ENCODE measurements at places on chromosomes 12 and 14.
A peak's percentile ranks its signal among the peaks of the same experiment; 100 is the strongest.

DNA sequence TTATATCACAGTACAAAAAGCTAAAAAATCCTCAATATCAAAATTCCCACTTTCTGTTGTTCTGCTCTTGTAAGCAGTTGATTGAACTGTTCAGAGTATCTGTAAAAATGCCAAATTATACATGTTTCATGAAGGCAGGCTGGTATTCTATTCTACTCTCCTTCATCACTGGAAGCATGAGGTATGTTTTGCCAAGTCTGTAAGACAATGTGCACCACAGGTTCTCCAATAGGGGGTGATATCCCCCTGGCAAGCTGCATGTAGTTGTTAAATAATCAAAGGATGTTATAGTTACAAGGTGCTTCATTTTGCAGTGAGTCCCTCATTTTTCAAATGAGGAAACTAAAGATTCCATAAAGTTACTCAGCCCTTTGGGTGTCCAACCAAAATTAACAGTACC, 15.1 kb upstream of the NEK9 start:
- DNase-seq: peak; percentile 62

- no peak for DNase-seq
Measured at GRCh38 chr14:61836184-61836583, 74.0 kb downstream of the SNAPC1 start.

GRCh38 chr12:71686658-71687025, 760 bp downstream of the TMEM19 start:
- DNase-seq: no peak

- no peak for DNase-seq
Measured at GRCh38 chr12:89863968-89864367, 155.3 kb upstream of the ATP2B1 start.

DNA sequence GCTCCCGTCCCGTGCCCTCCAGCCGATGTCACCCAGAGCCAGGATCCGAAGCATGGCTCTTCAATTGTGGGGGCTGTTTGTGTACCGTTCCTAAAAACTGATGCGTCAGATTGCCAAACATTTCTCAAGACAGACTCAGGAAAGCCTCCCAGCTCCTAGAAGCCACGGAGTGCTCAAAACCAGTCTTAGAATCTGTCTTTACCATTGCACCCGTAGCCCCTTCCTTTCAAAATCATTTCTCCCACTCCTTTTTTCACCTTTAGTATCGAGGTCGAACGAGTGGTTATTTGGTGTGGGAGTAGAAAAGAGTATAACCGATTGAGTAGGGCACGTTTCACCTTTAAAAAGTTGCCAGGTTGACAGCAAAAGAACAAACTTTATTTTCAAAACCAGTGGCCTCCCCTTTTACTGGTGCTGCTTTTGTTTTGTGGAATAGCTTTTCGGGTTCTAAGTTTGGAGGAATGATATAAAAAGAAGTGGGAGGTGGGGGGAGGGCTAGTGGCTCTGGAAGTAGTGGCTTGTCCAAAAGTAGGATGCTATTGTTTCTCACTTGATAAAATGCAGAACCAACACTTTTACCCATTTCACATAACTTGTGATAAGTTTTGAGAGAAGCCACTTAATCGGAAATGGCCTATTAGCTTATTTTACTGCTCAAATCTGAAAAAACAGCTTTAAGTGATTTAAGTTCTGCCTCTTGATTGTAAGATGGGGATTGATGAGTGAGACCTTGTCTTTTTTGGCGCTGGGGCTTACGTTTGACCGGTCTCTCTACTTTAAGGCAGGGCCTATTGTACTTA, 803 bp downstream of the STK38L start:
- DNase-seq: peak; percentile 26

- DNase-seq: no peak
Measured at GRCh38 chr12:128734371-128734770, 89.4 kb downstream of the SLC15A4 start.

GRCh38 chr12:131103669-131104462, 150.2 kb downstream of the ADGRD1 start:
- no peak for DNase-seq

DNA sequence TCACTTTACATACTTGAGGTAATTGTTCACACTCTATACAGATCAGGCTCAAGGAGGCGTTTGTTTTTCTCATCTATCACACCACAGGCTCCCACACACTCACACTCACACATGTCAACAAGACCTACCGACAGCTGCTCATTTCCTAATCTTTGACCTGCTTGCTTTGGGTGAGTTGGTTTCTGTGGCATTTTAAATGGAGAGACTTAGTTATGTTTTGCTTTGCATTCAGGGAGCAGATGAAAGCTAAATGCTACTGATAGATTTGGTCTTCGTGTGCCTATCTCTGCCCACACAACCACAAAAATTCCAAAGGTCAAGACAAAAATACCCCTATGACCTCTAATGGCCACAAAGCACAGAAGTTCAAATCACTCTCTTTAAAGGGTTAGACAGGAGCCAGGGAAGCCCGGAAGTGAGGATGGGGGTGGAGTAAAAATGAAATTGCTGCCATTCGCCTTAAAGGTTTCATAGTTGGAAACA, 203.5 kb upstream of the G2E3 start:
- DNase-seq: peak; percentile 68

GRCh38 chr12:69163681-69164362, 75.5 kb upstream of the CPSF6 start:
- DNase-seq: no peak

- DNase-seq: no peak
Measured at GRCh38 chr12:101931498-101932326, 54.3 kb downstream of the DRAM1 start.

DNA sequence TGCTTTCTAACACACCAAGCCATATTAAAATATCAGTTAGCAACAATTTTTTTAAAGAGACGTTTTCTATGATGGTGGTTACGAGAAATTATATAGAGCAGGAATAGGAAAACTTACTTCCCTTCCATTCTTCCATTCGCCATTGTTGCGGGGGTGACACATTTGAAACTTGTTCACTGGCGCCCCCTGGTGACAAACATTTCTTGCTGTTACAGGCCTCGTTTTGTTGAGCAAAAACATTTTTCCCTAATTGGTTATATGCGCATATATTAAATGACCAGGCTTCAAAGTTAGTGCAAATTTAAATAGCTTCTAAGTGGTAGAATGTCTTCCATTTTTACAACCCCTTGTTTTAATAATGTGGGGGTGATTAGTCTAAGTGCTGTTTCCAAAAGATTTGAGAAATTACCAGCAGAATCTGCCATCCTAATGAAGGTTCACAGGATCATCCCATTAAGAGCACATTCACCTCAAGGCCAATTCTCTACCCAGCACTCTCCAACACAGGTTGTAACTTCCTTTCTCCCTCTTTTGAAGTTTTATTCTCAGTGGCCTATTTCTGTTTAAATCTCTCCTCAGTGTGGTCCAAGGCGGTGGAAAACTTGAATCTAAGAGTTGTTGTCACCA, 1124.7 kb downstream of the FLRT2 start:
- peak; percentile 83 for DNase-seq

DNA sequence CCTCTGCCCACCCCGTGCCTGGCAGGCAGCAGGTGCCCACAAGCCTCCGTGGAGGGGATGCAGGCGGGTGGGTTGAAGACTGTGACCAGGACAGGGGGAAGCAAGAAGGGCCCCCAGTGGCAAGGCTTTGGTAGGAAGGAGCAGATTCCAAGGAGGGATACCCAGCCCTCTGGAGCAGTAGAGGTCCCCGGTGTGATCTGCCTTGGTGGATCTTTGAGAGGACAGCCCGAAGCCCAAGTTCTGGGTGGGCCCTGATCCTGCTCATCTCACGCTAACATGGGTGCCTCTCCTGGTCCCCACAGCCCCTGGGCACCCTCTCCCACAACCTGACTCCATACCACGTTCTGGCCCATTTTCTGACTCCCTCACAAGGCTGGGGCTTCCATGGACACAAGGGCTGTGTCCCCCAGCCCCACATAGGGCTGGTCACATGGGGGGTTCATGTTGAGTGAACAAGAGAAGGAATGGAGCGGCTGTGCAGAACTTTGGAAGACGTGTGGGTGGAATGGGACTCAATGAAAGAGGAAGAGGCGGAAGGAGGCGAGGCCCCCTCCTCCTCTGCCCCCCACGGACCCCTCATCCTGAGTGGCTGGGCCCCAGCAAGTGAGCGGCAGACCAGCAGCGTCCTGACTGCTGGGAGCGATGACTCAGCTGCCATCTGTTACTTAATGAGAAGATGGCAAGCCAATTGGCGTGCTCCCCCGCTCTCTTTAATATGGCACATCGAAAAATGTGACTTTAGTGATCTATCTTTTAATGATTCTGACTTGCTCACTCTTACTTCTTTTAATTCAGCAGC, 77.0 kb upstream of the BCL11B start:
- no peak for DNase-seq

DNA sequence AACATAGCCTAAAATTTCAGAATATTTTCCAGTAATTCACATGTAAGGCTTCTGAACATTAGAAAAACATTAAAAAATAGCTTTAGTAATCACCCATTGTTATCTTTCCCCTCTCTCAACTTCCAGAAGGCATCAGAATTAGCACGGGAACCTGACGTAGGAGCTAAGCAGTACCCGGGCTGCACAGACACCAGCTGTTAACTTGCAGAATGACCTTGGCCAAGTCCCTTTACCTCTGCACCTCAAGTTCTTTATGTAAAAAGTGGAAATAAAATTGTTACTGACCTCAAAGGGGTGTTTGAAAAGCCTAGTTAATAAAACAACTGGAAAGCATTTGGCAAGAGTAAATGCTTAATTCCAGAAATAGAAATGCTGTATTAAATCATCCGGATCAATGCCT, 7.2 kb downstream of the TPH2 start:
- DNase-seq: no peak

DNA sequence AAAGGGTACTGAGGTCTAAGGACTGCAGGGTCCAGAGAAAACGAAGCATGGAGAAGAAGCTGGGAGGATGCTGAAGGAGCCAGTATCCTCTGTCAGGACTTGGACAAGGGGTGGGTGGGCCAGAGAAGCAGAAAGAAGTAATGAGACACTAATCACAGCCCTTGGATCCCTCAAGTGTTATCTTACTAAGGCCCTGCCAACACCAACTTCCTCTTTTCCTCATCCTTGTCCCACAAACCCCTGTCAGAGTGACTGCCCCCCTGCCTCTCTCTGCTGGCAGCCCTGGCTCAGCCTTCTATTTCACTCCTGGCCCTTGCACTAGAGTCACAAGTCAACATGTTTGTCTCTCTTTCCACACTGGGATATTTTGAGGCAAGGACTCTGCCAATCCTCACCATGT, 3.8 kb upstream of the ASIC1 start:
- no peak for DNase-seq

DNA sequence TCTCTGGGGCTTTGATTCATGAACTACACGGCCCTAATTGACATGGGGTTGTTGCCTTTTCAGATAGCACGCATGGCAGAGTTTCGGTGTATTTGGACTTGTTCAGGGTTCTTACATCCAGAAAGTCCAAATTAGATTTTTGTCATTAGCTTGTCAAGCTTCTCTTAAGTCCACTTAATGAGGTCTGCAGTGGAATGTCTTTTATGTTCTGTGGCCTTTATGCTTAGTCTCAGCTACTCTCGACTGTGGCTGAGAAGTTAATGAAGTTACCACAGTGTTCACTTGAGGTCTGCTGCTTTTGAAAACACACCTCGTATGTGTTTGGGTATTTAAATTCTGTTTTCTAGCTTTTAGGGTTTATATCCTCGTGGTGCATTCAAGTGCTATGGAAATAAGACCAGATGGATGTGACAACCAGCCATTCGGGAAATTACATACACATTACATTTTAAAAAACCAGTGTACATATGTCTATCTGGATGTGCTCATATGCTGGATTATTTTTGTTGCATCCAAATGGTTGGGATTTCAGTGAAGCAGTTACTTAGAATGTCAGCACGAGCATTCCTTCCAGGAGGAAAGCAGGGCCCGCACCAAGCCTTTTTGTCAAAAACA, 80.2 kb downstream of the RMST start:
- no peak for DNase-seq

- no peak for DNase-seq
Measured at GRCh38 chr12:128318946-128319345, 52.0 kb downstream of the TMEM132C start.

DNA sequence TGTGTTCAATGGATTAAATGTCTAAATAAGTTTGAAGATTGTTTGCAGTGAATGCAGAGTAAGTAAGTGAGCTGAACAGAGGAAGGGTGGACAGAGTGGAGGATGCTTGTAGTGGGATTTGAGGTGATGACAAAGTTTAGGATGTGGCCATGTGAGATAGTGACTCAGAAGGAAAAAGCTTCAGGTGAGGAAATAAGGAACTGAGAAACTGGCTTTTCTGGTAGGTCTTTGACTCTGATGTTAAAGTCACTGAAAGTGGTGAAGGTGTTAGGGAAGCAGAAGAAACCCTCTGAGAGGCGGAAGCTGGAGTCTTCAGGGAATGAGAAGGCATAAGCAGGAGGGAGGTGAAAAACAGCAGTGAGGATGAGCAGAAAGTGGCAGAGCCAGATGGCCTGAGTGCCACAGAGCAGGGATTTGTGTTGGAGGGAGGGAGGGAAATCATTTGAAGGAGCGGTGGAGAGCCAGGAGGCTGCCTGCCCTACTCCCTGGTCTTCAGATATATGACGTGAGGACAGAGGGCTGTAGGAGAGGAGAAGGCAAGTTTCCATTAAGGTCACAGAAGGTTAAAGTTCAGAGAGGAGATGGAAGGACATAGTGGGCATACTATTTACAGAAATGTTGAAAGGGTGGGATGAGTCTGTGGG, 24.8 kb downstream of the RGS6 start:
- no peak for DNase-seq

DNA sequence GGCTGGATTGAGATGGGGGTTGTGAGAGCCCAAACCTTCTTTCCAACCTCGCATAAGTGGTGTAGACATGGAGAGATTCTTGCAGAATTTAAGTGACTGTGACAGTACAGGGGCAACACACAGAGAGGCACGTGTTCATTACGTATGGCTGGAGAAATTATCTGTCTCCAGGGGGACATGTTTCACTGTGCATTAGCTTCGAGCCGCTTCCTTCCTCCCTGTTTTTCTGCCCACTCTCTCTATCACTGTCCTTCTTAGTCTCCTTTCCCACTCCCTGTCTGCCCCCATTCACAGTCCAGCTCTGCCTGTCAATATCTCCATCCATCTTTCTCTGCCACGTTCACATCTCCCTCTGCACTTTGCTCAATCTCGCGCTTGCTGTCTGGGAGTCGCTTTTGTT, 11.5 kb upstream of the C14orf93 start:
- no peak for DNase-seq

GRCh38 chr14:63240221-63240620, 36.0 kb downstream of the RHOJ start:
- DNase-seq: no peak

GRCh38 chr14:104220215-104221070, 82.1 kb downstream of the KIF26A start:
- no peak for DNase-seq

DNA sequence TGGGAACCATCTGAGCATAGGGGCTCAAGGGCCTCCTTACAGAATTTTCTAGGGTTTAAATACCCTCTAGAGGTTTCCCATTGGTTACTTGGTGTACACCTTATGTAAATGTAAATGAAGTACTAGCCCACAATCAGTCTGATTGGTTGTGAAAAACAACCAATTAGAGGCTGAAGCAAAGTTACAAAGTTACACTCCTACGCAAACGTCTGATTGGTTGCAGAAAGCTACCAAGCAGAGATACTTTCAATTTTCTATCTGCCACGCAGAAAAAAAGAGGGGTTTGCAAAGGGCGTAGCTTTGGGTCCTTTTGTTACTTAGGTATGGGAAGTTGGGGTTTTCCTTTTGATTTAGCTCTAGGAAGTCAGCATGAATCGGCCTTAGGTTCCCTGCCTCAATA, 1.8 kb upstream of the TMEM19 start:
- DNase-seq: peak; percentile 16

- DNase-seq: no peak
Measured at GRCh38 chr14:61524211-61524806, 171.0 kb upstream of the HIF1A start.

GRCh38 chr14:37988472-37988871, 219.2 kb upstream of the SSTR1 start:
- DNase-seq: no peak

- DNase-seq: peak; percentile 55
Measured at GRCh38 chr14:31926123-31926522, 151.0 kb upstream of the ARHGAP5 start.

Data from mesendoderm (in vitro differentiated cells).